ENCODE measurements at places on chromosomes 3 and 15.

GRCh38 chr15:62928242-62928999, 114.1 kb upstream of the TPM1 start:
- DNase-seq: no peak

- DNase-seq: no peak
Measured at GRCh38 chr3:124510290-124510689, 220.0 kb upstream of the UMPS start.

- no peak for DNase-seq
Measured at GRCh38 chr3:127137113-127137512, 55.8 kb upstream of the PRR23E start.

GRCh38 chr3:52880047-52880446, 17.3 kb downstream of the STIMATE start:
- no peak for DNase-seq

GRCh38 chr15:83113881-83114674, 6.6 kb downstream of the TM6SF1 start:
- DNase-seq: no peak

GRCh38 chr15:32849769-32850668, 132.2 kb downstream of the GREM1 start:
- no peak for DNase-seq

GRCh38 chr3:186452517-186452916, 90.5 kb upstream of the DGKG start:
- no peak for DNase-seq

GRCh38 chr3:133374708-133375402, 25.0 kb upstream of the BFSP2 start:
- DNase-seq: no peak

DNA sequence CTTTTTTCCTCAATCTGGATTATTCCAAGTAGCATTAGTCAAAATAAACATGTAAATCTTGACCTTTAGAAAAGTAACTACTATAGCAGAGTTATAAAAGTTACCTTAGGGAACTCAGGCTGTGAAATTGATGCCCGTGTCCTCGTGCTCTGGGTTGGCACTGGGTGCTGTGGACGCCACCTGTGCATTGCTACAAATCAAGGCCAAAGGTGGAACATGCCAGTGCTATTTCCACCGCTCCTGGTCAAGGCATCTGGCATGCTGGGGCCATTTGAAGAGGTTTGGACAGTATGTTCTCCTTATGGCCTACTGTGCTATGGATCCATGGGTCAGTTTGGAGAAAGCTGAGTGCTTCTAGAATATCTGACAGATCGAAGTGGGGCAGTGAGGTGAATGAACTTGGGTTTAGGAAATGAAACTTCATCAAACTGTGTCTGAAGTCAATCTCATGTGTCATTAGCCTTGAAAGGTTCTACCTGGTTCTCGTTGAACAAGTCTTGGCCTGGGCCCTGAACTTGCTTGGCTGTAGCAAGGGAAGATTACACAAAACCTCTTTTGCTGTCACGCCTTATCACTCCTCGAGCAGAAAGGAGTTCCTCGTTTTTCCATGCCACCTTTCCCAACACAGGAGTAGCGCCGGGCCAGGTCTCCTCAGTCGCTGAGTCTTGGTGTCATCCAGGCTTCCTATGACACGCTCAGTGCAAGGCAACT, 397.6 kb upstream of the RGMA start:
- DNase-seq: no peak
